ENCODE measurements at places on chromosomes 3 and 15.
A peak's percentile ranks its signal among the peaks of the same experiment; 100 is the strongest.

DNA sequence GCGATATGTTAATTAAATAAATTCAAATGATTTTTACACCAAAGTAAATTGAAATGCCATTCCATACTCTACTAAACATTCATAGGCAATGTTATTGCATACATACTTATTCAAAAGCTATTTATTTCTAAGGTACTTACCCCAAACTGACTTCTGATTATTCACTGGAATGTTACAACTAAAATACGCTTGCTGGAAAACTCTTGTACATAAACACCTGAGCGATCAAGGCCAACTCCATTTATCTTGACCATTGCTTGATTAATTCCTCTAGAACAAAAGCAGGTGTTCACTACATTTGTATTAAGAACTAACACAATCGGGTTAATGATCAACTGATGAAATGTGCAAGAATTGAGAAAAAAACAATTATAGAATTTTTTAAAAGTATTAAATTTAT is at the start of gene SERPINI2:
Gene SERPINI2 (minus strand): TSS at position 180 of the 400 bp plus-strand sequence. CDS start 2,208 bp downstream, outside the sequence.
- no peak for DNase-seq

DNA sequence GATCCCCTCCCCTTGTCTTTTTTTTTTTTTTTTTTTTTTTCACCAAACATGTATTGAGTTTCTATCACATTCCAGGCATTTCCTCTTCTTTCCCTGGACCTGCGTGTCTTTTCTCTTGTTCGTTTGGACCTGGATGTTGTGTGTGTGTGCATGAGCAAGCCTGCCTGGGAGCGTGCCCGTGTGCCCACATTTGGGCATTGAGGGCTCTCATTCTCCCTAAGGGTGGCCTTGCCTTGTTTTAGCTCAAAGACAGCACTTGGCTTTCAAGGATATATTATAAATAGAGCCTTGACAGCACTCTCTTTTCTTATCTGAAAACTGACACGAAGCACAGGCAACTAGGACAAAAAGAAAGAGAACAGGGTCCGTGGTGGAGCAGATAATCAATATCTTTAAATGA is 39.0 kb upstream of the SLC25A26 start:
- DNase-seq: no peak

DNA sequence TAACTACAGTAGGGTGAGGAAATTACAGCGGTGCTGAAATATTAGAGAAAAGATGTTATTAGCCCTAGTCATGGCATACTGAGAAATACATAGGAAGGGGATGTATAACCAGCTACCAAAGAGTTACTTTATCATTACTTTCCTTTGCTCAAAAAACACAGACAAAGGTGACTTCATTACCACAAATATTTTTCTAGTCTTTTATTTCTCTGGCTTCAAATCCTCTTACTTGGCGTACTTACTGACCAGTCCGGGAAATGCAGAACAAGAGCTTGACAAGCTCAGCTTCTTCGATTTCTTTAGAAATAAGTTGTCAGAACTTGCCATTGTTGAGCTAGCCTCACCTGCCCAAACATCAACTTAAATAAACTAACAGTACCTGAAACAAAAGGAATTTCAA is 142.1 kb upstream of the TMCO5A start:
- DNase-seq: no peak

GRCh38 chr3:38169027-38169317 is 3.6 kb downstream of the OXSR1 start:
- no peak for DNase-seq

DNA sequence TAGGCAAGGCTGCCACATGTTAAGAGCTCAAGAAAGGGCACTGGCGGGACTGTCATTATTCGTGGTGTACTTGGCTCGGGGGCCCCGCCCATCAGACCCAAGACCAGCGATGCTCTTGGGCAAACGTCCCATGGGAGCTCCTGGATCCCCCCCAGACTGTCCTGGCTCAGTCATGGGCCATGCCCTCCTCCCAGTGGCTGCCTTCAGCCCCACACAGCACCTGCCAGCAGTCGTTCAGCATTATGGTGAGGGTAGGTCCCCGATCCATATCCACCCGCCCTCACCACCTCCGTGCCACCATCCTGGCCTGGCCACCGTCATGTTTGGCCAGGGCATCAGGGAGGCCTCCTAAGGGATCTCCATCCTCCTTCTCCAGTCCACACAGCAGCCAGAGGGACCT is 51.4 kb upstream of the IQSEC1 start:
- no peak for DNase-seq

GRCh38 chr3:177357352-177358090 is 160.2 kb upstream of the TBL1XR1 start:
- DNase-seq: no peak

DNA sequence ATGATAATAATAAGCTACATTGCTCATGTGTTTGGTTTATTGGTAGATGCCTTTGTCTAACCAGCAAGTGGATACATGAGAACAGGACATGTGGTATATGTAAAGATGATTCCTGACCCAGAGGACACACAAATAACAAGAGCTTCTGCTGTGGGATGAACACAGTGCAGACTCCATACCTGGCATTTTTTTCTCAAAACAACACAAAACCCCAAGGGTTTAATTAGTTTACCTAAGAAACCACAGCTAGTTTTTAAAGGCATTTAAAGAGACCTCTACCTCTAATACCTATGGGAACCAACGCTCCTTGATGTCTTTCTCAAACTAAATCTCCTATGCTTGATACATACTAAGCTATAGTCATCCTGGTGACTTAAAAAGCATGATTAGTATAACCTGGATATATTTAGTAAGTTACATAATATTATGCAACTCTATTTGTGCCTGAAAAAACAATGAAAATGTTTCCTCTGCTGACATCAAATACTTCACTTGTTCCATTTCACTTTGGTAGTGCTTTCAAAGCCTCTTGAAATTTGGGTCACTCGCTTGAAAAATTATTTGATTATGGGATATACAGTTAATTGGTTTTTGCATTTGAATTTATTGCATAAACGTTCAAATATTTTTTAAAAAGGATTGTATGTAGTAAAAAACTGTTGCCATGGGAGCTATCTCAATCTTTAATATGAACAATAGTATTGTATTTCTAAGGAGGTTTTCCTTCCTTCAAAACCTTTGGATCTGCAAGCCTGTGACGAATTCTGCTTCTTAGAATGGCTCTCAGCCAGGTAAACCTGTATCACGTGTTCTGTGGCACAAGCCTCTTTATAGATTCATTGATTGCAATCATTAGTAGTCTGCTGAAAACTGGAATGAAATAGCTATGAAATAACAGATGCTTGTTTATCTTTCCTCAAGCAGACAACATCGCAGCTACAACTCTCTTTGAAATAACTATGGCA is 233.0 kb upstream of the KCNMB2 start:
- DNase-seq: no peak

GRCh38 chr3:76940181-76940770 is 99.6 kb upstream of the ROBO2 start:
- no peak for DNase-seq

DNA sequence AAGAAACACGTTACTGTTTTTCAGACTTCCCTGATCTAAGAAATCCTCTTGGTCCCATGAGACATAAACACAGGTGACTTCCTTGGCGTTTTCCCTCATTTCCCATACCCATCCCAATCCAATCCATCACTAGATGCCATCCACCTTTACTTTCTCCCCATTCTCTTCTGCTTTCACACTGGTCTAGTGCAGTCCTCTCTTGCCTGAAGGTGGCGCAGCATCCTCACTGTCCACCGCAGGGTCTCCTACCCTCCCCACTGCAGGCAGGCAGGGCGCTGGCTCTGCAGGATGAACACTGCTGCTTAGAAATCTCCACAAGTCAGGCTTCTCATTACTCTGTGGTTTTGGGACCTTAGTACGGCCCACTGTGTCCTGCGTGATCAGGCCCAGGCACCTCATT is 58.2 kb downstream of the RAB7A start:
- peak; percentile 41 for DNase-seq

DNA sequence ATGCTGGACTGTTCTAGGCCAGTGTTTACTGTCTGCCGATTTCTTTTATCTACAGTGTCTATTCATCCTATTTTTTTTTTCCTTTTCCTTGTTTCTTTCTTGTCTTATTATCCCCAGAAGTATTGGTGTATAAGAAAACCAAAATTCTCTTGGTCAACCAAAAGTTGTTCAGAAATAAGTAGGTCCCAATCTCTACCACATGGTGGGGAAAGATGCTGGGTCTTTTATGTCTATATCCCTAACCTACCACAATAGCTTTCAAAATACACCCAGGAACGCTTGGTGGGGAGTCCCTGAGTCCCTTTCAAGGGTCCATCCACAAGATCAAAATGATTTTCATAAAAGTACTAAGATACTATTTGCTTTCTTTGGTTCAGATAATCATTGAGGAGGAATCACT is 225.6 kb downstream of the CLSTN2 start:
- DNase-seq: no peak

- no peak for DNase-seq
These were observed 81.3 kb upstream of the RNF7 start for GRCh38 chr3:141656771-141657170.

GRCh38 chr15:62431008-62431797 is 266.1 kb upstream of the C2CD4B start:
- DNase-seq: no peak

DNA sequence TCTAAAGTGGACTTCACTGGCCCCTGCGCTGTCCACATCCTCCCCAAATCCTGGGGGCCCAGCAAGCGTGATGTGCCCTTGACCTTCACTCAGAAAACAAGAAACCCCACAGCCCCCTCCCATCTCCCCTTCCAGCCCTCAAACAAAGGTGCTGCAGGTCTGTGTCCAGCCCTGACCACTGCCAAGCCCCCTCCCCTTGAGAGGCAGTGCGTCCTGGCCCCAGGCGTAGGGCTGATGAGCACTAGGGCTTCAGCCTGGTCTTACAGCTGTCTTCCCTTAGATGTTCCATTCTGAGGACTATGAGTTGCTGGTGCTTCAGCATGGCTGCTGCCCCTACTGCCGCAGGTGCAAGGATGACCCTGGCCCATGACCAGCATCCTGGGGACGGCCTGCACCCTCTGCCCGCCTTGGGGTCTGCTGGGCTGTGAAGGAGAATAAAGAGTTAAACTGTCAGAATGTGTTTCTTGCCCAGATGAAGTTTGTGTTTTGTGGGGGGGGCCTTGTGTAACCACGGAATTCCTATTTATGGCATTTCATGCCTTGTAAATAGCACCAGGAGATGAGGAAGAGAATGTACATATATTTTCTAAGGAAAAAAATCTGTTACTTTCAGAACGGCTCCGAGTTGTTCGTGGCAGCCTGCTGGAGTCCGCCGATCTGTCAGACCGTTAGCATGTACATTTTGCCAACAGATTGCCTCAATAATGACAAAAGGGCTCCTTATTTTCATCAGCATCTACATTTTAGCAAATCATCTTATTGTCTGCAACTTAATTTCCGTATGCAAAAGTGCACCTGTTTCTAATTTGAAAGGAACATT is 8.3 kb upstream of the RHO start:
- no peak for DNase-seq

DNA sequence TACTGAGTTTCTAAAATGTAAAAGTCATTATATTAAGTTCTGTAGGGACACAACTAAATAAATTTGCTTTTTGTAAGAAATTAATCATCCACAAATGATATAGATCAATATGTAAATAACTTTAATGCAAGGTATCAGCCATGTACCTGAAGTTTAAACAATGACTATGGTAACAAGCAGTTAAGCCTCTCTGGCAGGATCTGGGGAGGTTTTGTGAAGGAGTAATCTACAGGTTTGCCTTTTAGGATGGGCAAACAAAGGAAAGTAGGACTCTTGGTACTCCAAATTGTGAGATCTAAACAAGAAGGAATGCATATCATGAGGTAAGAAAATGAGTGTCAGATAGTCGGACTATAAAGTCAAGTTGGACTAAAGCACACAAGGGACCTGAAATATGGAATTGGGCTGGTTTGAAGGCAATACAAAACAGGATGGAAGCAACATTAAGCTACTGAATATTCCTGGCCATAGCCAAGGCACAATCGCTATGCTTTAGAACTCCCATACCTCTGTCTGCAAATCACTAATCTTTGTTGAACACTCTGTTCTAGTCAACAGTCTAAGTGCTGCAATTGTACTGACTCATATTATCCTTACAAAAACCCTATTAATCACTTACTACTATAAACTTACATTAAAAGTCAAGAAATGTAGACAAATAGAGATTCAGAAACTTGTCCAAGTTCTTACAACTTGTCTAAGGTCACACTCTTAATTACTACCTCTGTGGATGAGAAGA is 412.8 kb downstream of the DIPK2A start:
- no peak for DNase-seq

- no peak for DNase-seq
These were observed 28.1 kb upstream of the CYP11A1 start for GRCh38 chr15:74395319-74396145.

DNA sequence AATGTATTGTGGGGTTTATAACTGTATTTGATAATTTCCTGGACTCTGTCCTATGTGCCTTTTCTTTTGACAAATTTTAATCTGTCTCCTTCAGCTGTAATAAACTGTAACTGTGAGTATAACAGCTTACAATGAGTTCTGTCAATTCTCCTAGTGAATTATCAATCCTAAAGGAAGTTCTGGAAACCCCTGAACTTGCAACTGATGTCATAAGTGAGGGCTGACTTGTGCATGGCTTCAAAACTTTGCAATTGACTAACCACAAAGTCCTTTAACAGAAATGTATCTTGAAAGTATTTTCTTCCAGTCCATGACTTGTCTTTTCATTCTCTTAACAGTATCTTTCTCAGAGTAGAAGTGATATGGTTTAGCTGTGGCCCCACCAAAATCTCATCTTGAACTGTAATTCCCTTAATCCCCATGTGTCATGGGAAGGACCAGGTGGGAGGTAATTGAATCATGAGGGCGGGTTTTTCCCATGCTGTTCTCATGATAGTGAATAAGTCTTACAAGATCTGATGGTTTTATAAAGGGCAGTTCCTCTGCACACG is 108.3 kb downstream of the TFDP2 start:
- no peak for DNase-seq

DNA sequence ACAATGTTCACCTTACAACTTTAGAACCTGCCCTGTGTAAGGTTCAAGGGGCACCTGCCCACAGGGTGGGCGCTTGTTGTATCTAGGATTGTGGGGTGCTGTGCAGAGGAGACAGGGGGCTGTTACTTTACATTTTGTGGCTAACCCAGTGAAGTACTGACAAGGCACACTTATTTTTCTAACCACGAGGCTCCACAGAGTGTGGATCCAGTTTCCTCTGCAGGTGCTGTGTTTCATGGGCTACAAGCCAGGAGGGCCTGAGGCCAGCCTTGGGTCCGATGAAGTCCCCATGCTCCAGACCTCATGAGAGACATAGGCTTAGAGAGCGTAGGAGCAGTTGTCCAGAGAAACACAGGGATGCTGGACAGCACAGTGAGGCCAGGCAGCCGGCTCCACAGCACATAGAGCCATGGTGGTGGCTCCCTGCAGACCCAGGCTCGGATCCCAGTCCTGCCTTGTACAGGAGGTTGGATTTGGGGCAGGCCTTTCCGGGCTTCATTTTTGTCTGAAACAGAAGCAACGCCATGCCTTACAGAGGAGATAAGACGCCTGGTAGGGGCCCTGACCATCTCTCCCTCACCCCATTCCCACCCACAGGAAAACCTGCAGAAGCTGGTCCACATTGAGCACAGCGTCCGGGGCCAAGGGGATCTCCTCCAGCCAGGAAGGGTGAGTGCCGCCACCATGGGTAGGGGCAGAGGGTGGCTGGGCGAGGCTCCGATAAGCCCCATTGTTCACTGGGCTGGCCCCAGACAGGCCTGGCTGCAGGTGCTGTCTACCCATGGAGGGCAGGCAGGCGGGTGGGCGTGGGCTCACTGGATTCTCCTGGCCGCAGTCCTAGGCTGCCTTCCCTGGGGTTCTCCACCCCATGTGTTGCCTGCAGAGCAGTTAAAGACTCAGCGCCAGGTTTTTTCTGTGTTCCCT is 40.1 kb upstream of the NR2C2 start:
- DNase-seq: no peak

- DNase-seq: no peak
These were observed 57.0 kb upstream of the ZNF148 start for GRCh38 chr3:125431912-125432790.

- no peak for DNase-seq
These were observed 187.9 kb downstream of the NFKBIZ start for GRCh38 chr3:102037209-102037608.

Data from stimulated activated CD4-positive, alpha-beta T cell treated with anti-CD3 and anti-CD28 coated beads, TNF-alpha, amount 100 ng/mL, for 48 hours (primary cell).